ENCODE measurements at places on chromosomes 11 and 22. TPM values are rescaled to one million over a fixed set of nuclear protein-coding genes. Genes with fewer than 3 reads are reported as not detected.
A peak's percentile ranks its signal among the peaks of the same experiment; 100 is the strongest.

DNA sequence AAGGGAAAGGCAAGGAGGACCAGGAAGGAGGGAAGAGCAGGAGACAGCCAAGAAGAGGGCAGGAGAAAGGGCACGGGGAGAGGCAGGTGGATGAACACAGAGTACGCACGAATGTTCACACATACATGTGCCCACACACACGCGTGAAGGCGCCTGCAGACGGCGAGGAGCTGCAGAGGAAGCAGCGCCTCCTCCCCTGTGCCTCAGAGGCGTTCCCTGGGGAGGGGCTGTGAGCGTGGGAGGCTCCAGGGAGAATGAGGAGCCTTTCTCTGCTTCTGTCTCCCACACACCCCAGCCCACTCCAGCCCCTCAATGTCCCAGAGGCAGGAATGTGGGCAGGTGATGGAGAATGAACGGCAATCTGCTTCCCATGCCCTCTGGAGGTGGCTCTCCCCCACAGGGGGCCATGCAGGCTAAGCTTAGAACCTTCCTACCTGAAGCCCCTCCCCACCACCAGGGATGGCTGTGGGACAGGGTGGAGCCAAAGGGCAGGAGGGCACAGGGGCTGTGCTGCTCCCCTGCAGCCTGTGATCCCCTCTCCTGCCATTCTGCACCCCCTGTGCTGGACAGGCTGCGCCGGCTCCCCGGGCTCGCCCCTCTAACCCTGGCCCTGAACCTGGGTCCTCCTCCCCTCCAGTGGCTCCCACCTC lies 25.3 kb downstream of the PPM1F start:
- H3K36me3 ChIP-seq, result peaks cover 53% of the 10 kb centered on the region
- DNase-seq, result peak; percentile 85
- no peaks in the 10 kb centered on the region for H3K27me3 ChIP-seq
- H3K4me3 ChIP-seq, result no peak overlapping the region
- H3K4me1 ChIP-seq, result peaks cover 38% of the 10 kb centered on the region

DNA sequence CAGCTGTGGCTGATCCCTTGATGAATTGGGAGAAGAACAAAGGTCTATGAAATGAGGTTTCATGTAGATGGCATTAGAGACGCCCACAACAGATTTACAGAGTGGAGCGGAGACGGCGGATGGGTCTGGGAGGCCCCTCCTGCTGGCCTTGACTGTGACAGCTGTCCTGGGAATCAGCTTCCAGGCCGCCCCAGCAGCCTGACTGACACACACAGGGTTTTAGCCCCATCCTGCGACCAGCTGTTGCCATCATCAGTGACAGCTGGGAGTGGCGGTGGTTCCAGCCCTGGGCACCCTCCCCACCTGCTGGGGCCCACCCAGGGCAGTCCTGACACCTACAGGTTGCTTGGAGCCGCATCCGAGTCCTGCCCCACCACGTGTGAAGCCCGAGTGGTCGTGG lies 64.0 kb upstream of the PPP6R3 start:
- H3K36me3 ChIP-seq, result peaks cover 14% of the 10 kb centered on the region
- H3K27ac ChIP-seq, result no peak overlapping the region
- no peak for DNase-seq
- no peak overlapping the region for H3K4me3 ChIP-seq

DNA sequence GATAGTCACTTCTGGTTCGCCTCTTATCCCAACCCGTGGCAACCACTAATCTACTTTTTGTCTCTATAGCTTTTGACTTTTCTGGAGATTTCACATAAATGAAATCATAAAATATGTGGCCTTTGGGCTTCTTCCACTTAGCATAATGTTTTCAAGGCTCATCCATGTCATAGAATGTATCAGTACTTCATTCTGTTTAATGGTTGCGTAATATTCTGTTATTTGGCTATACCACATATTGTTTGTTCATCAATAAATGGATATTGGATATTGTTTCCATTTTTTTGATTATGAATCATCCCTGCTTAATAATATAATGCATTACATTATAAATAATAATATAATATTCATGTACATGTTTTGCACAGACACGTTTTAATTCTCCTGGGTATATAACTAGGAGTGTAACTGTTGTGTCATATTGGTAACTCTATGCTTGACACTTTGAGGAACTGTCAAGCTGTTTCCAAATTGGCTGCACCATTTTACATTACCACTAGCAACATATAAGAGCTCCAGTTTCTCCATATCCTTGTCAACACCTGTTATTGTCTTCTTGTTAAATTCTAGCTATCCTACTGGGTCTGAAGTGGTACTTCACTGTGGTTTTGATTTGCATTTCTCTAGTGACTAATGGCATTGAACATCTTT lies 181.5 kb downstream of the CADM1 start:
- no peaks in the 10 kb centered on the region for H3K27me3 ChIP-seq
- no peak overlapping the region for H3K4me3 ChIP-seq
- no peaks in the 10 kb centered on the region for H3K4me1 ChIP-seq
- H3K27ac ChIP-seq, result no peak overlapping the region
- no peak for DNase-seq

Gene MRPL49
- 88.5 TPM for total RNA-seq

- DNase-seq, result no peak
- H3K4me3 ChIP-seq, result peak overlapping the region; percentile 96
- peaks cover 22% of the 10 kb centered on the region for H3K4me1 ChIP-seq
Measured at GRCh38 chr22:31945443-31945855, 1.1 kb downstream of the YWHAH start.

Data from K562 (cell line).